ENCODE measurements at places on chromosomes 5 and 9.

DNA sequence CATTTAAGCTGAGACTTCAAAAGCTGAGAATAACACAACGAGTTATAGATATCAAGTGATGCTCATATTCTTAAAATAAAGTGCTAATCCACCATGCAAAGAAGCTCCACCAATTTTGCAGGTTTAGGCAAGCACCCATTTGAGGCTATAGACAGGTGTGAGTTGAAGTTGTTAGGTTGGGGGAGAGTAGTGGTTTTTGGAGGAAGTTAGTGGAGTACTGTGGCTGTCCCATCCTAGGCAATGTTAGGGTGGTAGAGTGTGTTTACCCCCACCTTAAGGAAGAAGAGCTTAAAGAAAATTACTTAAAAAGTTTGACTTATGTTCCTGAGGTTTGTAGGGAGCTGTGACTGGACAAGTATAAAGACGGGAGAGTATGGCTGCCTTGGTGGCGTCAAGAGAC, 98.9 kb upstream of the MAN2A1 start:
- no peak for DNase-seq

DNA sequence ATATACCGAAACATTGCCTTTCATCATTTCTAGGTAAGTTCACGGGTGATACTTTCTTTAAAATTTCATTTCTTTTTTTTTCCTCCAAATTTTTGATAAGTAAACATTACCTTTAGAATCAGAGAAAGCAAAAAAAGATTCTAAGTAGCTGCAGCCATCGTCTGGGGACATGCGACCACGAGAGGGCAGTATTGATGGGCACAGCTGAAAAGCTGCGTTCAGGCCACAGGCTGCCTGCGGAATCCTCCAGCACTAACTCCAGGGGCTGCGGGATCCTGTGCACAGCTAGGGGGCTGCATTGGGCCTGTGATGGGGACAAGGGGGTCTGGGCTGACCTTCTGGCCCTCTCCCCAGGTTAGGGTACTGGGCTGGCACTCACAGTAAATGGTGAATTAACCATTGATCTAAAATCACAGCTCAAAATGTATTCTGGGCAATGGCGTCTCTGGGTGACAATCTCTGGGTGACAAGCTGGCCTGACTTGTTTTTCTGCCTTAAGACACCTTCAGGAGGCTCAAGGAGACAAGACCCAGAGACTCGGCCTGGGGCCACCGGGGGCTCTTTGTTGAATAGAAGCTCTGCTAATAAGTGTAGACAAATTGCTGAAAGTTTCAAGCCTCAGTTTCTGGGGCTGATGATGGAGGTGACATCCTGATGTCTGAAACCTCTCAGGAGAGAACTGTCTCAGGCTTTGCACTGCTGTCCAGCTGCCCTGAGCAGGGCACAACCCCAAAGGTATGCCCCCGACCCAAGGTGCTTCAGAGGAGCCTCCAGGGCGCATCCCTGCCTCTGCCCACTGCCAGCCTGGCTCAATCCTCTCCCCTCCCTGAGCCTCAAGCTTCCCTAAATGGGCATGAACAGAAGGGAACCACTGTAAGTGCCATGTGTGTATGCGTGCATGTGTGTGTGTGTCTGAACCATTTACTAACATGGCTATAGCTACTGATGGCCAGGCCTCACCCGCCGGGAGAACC, 44.3 kb upstream of the SARDH start:
- DNase-seq, result peak; percentile 55

DNA sequence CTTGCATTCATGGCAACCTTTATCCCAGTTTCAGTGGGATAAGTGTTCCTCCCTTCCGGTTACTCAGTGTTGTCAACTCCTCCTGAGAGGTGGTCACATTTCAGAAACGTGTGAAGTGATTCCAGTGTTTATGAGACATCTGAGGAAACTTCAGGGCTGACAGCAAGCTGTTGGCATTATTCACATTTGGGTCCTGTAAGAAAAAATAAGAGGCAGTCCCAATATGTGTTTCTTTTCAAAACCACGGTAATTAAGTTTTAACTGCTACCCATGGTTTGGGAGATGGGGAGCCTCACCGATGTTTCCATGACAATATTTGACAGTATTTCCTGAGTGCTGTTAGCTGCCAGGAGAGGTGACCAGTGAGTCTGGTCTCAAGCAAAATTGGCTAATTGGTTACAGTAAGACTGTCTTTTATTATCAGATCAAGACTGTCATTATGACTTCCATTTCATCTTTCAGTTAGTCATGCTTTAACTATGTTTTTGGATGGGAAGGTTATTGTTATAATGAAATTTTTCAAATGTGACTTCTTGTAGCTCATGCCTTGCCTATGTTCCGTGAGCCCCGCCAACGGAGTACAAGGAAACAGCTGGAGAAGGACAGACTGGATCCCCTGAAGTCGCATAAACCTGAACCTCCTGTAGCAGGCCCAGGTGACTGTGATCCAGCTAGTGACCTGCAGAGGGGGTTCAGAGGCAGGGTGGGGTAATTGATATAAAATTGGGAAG, 115.3 kb downstream of the GDNF start:
- no peak for DNase-seq

DNA sequence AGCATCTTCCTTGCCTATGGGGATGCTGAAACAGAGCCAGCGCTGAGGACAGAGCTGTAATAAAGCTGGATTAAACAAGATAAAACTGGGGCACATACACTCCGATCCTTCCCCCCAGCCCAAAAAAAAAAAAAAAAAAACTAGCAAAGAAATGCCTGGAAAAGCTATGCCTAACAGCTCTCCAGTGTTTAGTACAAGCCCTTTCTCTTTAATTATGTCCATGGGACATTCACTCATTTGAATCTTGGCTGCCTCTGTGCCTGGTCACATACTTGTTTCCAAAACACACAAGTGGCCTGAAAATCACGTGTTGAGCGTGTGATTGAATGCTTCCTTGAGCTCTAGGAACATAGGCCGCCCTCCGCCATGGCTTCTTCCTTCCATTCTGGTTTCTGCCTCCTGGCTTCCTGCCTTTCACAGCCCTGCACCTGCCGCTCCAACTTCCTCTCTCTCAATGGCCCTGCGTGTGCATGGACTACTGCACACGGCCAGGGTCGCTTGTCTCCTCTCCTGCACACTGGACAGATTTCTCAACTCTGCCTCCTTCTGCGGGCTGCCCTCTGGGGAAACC, 111.0 kb upstream of the RETREG1 start:
- no peak for DNase-seq

DNA sequence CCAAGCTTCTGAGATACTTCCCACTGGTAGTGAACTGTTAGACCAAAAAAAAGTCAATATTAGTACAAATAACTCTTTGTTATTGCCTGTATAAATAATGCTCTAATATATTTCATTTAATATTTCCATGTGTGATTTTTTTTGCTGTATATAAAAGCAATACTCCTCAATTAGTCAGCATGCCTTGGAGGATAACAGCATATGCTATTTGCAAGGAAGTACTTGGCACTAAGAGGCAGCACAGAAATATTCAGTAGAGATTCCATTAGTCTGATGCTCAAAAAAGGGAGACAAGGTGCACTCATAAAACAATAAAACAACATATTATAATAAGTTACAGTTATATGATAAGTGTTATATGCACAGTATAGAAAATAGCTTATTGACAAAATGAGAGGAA, 296.6 kb upstream of the MPDZ start:
- no peak for DNase-seq

- no peak for DNase-seq
Observed at GRCh38 chr5:181042722-181043121, 2.7 kb downstream of the BTNL9 start.

- DNase-seq, result no peak
Observed at GRCh38 chr5:115541611-115542010, 3.0 kb downstream of the FEM1C start.

- DNase-seq, result no peak
Observed at GRCh38 chr9:34984049-34984448, 5.5 kb upstream of the DNAJB5 start.

DNA sequence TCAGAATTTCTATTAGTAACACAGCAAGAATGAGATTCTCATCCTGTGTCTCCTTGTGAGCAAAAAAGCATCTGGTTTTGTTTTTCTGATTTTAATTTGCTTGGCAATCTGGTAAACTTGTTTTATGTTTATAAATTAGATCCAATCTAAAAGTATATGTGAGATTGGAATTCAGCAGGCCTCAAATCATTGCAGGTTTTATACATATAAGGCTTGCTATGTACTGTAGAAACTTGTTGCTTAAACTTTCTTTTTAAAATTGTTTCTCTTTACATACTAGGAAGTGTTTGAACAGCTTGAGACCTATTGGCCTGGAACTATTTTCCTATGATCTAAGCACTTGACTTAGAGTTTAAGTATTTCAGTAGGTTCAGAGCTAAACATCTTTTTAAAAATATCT, 1037.8 kb downstream of the NR2F1-AS1 start:
- no peak for DNase-seq

- DNase-seq, result no peak
Observed at GRCh38 chr9:17484906-17485305, 94.0 kb upstream of the SH3GL2 start.

- DNase-seq, result no peak
Observed at GRCh38 chr9:87179553-87180340, 232.4 kb upstream of the GAS1 start.

- DNase-seq, result no peak
Observed at GRCh38 chr9:91534374-91534773, 110.7 kb upstream of the NFIL3 start.

DNA sequence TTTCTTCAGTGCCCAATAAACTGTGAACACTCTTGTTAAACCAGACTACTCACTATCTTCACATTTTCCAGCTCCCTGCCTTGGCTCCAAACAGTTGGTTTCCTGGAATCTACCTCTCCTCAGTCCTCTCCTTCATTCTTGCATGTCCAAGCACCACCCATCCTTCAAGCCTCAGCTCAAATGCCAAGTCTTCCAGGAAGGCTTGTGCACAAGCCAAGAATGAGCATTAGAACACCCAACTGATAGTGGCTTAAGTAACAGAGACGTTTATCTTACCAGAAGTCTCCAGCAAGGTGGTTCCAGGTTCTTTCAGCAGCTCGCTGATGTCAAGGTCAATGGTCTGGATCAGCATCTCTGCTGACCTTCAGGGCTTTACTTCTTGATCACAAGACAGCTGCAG, 60.1 kb downstream of the PTPDC1 start:
- DNase-seq, result no peak

DNA sequence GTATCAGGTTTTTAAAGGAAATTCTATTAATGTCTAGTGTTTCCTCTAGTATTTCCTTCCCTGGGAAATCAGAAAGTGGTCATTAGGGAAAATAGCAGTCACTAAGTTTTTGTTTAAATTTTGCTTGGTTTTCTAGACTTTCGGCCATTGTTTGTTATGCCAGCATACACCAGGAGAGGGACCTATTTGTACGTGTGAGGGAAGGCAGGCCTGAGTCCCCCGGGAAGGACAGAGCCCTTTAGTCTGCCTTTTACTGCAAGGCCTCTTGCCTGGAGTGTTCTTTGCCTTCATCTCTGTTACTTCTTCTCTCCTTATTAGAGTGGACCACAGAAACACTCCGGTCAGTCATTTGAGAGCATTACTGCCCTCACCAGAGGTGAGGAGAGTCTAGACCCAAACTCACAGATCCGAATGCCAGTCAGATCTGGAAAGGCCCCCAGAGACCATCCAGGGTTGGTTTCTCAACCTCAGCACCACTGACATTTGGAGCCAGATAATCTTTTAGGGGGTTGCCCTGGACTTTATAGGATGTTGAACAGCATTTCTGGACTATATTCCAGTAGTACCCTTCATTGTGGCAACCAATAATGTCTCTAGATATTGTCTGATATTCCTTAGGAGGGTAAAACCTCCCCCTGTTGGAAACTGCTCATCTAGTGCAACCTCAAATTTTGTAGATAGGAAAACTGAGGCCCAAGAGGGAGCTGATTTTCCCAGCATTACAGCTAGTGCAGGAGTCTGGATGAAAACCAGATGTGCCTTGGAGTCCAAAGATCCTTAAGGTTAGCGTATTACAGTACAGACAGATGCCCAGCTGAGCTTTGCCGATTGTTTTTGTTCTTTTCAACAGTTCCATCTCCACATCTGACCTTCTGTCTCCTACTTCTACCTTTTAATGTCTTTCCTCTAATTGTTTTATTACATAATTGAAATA, 93.0 kb upstream of the NIPAL4 start:
- DNase-seq, result no peak

DNA sequence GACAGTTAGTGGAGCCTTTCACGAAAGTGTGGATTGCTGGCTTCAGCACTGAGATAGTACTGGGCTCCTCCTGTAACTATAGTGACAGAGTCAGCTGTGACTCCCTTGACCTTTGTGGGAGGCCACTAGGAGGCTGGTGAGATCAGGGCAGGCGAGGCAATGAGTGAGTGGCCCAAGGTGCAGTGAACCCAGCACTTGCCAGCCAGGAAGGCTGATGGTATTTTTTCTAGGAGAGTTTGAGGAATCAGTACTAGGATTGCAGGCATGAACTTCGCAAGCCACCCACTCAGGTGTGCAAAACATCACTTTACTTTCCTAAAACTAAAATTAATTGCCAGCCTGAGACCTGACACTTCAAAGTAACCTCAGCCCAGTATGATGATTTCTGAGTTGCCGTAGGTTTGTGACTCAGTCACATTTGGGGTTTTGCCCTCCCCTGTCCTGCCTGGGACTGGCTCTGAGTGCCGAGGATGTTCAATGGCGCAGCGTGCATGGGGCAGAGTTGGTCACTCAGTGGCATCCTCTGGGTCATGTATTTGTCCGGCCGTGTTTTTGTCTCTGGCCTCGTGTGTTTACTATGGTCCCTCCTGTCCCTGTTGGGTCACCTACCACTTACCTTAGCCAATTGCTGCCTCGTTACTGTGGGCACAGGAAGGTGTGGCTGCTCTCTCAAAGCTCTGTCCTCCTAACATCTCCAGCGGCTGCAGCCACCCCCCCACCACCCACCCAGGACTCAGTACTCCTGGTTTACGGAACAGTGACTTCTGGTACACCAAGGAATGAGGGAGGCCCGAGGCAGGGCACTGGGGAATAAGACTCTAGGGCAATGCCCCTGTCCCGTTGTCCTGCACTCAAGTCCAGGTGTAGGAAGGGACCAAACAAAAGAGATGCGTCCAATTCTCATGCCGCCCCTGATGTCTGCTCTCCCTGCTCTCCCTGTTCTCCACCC, 67.2 kb downstream of the IL31RA start:
- DNase-seq, result no peak

DNA sequence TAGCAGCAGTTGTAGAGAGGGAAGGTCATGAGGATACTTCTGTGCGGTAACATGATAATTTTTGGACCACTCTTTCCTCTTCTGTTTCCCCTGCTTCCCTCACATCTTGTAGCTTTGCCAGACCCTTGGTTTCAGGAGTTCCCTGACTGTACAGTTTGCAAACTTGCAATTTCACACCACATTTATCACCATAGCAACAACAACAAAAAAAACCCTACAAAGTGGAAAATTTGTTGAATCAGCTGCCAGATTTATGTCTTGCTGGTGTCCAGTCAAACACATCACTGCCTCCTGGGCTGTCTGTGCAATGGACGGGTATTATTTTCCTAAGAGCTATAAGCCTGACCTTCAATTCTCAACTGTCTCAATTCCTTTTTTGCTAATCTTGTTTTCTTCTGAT, 751.6 kb downstream of the TLR4 start:
- DNase-seq, result no peak

DNA sequence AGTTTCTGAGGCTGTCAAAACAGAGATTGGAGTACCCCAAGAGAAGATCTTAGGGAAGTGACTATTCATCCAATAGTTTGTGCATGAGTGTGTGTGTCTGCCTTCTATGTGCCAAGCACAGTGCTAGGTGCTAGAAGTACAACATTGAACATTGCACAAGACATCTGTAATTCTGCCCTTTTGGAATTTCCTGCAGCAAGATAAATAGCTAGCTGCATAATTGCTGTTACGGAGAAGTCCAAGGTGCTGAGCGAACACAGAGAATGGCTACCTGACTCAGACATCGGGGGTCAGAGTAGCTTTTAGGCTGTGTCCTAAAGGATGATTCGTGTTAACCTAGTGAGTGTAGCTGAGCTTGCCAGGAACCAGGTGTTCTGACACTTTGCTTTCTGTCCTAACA, 44.8 kb downstream of the PAPPA start:
- no peak for DNase-seq

GRCh38 chr5:137954131-137954879, 65.0 kb downstream of the PKD2L2 start:
- no peak for DNase-seq

Measured in amygdala (tissue), 56 donors.